Astrocyte (in vitro differentiated cells and primary cell): ENCODE measurements at places on chromosomes 5 and 9. TPM values are rescaled to one million over a fixed set of nuclear protein-coding genes. Genes with fewer than 3 reads are reported as not detected.

- DNase-seq: peak; percentile 26
These were observed 74.7 kb downstream of the FCHO2 start for GRCh38 chr5:73030531-73030930.

- DNase-seq: no peak
These were observed 1931.0 kb upstream of the CDH6 start for GRCh38 chr5:29262339-29263123.

- no peak for DNase-seq
These were observed 197.6 kb downstream of the PAX5 start for GRCh38 chr9:36836486-36836885.

The PBX3 gene
- 39.0 and 51.2 TPM in 2 replicates for total RNA-seq

The SEMA5A gene
- total RNA-seq: 13.8 and 15.3 TPM in 2 replicates

DNA sequence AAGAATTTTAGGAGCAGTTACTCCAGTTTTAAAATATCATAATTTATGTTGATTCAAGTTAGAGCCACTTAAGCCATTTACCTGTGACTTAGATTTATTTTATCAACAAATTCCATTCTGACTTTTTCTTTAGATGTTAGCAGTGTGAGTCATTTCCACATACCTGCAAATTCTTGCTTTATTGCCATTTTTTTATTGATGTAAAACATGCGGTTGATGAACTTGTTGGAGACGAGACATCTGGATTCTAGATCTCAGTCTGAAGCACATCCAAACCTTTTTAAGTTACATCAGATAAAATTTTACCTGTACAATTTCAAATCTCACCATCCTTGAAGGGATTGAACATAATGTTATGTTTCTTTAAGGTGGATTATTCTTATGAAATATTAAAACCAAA, 240.9 kb downstream of the IRX1 start:
- no peak for DNase-seq

DNA sequence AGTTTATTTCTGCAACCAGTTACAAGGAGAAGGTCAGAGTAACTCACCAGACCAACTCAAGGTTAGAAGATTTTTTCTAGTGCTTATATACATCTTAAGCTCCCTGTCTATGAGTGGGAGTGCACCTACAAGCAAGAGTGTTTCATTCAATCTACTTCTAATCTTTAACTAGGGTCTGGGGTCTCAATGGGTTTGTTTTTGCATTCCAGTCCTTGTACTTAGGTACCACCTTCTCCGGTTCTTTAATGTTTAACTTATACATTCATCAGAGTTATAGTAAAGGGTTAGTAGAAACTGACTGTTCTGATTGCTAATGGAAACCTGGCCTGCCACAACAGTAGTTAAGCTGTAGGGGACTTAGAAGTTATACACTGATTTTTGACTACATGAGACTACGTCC, 271.7 kb downstream of the HTR1A start:
- no peak for DNase-seq

- peak; percentile 44 for DNase-seq
These were observed 605.7 kb downstream of the RAB3C start for GRCh38 chr5:59188419-59189225.

DNA sequence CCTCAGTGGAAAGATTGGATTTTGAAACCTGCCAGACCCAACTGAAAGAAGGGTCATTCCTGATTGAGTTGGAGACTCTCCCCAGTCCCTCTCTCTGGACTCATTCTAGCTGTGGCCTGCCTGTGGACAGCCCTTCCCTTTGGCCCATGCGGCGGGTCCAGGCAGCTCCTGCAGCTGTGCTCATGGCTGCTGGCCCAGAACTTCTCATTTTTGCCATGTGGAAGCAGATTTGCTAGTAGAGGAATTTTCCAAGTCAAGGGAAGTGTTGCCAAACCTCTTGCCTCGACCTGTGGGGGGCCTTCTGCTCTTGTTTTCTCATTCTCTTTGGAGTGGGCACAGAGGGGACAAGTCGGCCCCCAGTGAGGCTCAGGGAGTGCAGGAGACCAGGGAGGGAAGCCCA, 89.2 kb downstream of the ANKRD33B start:
- no peak for DNase-seq

- DNase-seq: peak; percentile 83
These were observed 37.0 kb downstream of the MAMDC2 start for GRCh38 chr9:70080481-70081119.

- peak; percentile 18 for DNase-seq
These were observed 251.6 kb upstream of the PTGER4 start for GRCh38 chr5:40428126-40428525.

- DNase-seq: no peak
These were observed 490.2 kb downstream of the PRR16 start for GRCh38 chr5:120954255-120954654.

The MAP3K1 gene
- 9.5 and 10.4 TPM in 2 replicates for total RNA-seq

The ADAMTSL2 gene
- 0.52 and 0.58 TPM in 2 replicates for total RNA-seq

GRCh38 chr5:181047921-181048320, 7.9 kb downstream of the BTNL9 start:
- no peak for DNase-seq

The TRIM14 gene
- 34.1 and 37.6 TPM in 2 replicates for total RNA-seq
